ENCODE measurements at places on chromosomes 13 and 19.

- no peak for DNase-seq
Measured at GRCh38 chr19:2813235-2814160, 6.2 kb upstream of the ZNF554 start.

- no peak for DNase-seq
Measured at GRCh38 chr13:71879129-71879535, 12.1 kb upstream of the DACH1 start.

DNA sequence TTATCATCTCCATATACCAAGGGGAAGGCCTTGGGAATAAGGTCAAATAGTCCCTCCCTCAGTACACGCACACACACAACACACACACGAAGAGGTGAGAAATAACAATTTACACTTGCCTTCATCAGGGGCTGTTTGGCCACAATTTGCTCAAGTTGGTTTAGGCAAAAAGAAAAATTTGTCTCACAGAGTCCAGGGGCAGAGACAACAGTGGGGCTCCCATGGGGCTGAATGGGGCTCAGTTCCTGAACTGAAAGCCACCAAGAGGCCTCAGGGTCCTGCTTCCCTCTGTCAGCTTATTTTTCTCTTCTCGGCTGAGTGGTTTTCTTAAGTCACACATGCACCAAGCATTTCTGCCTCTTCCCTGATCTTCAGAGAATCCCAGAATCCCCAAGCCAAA, 35.5 kb downstream of the PCDH8 start:
- DNase-seq: no peak

GRCh38 chr19:28556371-28556770, 656.6 kb downstream of the UQCRFS1 start:
- no peak for DNase-seq

GRCh38 chr13:58994077-58994476, 1169.7 kb downstream of the DIAPH3 start:
- no peak for DNase-seq

DNA sequence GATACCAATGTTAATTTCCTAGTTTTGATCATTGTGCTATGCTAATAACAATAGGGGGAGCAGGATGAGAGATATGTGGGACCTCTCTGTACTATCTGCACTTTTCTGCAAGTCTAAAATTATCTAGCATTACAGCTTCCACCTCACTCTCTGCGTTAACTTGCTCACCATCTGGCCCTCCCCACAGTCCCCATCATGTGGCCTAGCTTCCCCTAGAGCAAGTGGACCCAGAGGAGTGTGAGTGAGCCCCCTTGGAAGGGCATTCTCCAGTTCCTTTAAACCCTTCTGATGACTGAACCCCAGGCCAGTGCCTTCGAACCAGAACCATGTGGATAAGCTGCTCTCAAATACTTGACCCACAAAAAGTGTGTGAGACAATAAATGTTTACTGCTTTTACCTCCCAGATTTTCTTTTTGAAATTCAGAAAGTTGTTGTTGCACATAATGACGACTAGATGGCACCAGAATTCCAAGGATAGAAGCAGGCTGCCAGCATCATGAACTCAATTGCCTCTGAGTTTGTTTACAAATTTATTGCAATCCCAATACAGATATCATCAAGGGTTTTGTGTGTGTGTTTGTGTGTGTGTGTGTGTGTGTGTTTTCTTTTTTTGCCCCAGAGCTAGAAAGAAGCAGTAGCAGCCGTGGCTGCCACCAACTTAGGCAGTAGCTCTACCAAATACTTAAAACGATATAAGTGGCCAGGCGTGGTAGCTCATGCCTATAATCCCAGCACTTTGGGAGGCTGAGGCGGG, 49.0 kb upstream of the ZNF780A start:
- no peak for DNase-seq
